Kidney glomerular epithelial cell (primary cell): ENCODE measurements at places on chromosomes 7 and 10.

GRCh38 chr7:55432939-55433784, 68.0 kb downstream of the LANCL2 start:
- peak; percentile 12 for DNase-seq

- no peak for DNase-seq
Observed at GRCh38 chr7:131836733-131837132, 280.3 kb upstream of the PODXL start.

- peak; percentile 98 for DNase-seq
Observed at GRCh38 chr7:108569381-108570145, at the start of the genes DNAJB9 and THAP5. DNAJB9 (plus strand) TSS chr7:108569874; CDS start chr7:108571727, 1,853 bp downstream. THAP5 (minus strand) TSS chr7:108569706; CDS start chr7:108569569, 137 bp downstream.

GRCh38 chr10:75236178-75236825, 545 bp upstream of the COMTD1 start:
- DNase-seq = no peak

GRCh38 chr7:39733881-39734632, 110.7 kb downstream of the RALA start:
- DNase-seq = peak; percentile 79

GRCh38 chr10:30529373-30529998, 95.5 kb downstream of the MAP3K8 start:
- DNase-seq = no peak

DNA sequence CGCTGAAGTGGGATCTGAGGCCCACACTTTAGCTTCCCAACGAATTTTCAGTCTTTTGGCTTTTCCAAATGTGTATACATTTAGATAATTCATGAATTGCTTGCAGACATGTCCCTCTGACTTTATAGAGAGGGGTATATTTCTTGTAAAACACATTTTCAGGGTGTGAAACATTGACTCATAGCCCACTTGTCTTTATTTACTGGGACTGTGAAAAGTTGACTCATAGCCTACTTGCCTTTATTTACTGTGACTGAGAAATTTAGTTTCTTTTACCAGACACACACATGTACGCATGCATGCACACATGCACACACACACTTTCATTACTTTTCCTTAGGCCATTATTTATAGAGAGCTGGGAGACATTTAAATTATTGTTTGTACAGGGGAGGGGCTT, 79.1 kb downstream of the VTI1A start:
- no peak for DNase-seq

GRCh38 chr7:5526100-5526905, 102.7 kb upstream of the TNRC18 start:
- no peak for DNase-seq

DNA sequence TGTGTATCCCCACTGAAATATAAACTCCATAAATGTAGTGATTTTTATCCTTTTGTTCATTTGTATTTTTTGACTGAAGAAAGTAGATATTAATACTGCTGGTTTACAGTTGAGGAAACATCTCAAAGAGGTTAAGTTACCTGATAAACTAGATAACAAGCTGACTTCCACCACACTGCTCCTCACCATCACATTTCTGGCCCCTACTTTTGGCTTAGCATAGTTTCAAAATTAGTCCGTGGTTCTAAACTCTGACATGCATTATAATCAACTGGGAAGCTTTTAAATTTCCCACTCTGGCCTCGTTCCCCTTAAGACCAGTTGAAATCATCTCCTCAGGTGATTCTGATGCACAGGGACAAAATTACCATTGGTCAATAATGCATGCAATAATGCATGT, 43.5 kb downstream of the ANKIB1 start:
- no peak for DNase-seq

GRCh38 chr10:132477398-132478340, 59.9 kb upstream of the INPP5A start:
- no peak for DNase-seq

GRCh38 chr7:149195180-149196150, at the start of gene ZNF282:
ZNF282 (plus strand) TSS chr7:149195546; CDS start chr7:149195590, 44 bp downstream.
- DNase-seq = peak; percentile 93

GRCh38 chr10:123146894-123147634, 872 bp upstream of the HMX2 start:
- no peak for DNase-seq

GRCh38 chr10:31578951-31579350, 259.9 kb downstream of the ZEB1 start:
- no peak for DNase-seq

DNA sequence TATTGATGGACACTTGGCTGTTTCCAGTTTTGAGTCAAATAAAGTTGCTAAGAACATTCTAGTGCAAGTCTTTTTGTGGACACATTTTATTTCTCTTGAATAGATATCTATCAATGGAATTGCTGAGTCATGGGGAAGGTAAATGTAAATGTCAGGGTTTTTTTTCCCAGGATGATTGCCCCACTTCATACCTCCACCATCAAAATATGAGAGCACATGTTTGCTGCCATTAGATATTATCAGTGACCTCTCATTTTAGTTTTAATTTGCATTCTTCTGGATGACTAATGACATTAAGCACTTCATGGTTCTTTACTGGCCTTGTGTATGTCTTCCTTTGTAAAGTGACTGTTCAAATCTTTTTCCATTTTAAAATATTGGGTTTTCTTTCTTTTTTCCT, 45.7 kb downstream of the PAPSS2 start:
- DNase-seq = no peak

DNA sequence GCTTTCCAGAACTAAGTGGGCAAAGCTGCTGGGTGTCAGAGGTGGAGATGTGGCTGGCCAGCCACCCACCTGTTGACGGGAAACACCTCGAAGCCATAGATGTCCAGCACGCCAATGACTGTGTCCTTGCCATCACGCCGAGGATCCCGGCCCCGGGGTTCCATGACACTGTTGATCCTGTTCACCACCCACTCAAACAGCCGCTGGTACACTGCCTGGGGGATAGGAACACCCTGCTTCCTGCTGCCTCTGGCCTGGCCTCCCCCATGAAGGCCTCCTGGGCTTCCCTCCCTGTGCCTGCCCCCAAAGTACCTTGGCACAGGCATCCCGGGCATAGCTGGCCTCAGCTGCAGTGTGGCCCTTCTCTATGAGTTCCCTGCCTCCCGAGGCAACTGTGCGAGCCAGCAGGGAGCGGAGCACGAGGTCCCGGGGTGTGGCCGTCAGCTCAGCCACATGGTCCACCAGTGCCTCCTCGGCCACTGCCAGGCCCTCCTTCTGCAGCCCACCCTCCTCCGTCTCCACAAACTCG, 8.2 kb downstream of the MYO1G start:
- no peak for DNase-seq
